Activated CD4-positive, alpha-beta memory T cell treated with anti-CD3 and anti-CD28 coated beads, Interleukin-2, amount 10 ng/mL, durations not matched to agents 7 days and 5 days (primary cell): ENCODE measurements at places on chromosomes 5 and 9.

DNA sequence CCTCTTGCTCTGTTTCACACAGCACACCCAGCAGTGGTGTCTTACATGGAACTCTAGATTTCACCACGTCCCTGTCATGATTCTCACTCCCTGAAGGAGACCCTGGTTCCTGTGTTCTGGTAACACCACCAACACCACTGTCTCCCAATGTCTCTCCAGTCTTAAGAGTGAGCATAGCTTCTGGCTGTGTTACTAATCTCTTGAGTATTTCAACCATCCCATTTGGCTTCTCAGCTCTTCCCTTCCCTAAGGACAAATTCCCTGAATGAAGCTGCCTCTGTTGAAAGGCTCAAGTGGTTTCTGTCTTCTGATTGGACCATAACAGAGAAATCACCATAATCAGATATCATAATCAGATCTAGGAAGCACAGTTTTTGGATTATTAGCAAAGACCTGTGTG lies 311.8 kb downstream of the DNAH5 start:
- H3K4me3 ChIP-seq: no peak overlapping the region
- H3K4me1 ChIP-seq: no peaks in the 10 kb centered on the region

DNA sequence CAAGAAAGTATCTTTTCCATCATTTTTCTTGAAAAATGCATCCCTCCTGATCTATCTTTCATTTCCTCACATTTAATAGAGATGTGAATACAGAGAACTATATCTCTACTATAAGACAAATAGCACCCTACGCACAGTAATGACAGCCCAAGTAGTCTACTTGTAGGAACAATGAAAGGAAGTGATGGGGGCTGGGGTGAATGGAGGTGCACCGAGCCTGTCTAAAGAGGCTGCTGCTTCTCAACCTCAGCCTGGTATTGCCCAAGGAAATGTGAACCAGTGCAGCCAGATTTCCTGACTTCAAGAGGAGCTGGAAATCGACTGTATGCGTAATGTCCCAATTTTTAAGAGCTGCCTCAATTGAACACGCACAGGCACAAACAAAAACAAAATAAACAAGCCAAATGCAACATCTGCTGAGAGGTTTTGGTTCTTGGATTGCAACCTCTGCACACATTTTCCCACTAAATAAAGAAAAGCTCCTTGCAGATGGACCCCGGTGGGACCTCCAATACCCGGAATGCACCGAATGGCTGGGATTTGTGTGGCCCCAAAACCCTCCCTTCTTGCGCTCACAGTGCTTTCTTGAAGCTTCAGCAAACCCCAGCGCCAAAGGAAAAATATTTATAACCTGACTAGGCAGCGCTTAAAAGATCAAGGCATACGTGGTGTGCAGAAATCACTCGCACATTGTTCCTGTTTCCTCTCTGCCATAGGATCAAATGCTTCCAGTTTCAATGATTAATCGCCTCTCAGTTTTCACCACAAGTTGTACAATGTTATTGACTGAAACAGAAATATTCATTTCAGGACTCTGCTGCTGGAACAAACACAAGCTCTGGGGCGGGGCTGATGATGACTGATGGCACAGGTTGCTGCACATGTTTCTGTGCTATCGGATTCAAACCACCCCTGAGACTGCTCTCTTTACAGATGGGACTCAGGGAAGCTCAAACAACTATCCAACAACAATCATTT lies 68.3 kb downstream of the KCNIP1 start:
- no peaks in the 10 kb centered on the region for H3K36me3 ChIP-seq
- DNase-seq: peak; percentile 52
- no peak overlapping the region for H3K27ac ChIP-seq
- no peak overlapping the region for H3K4me3 ChIP-seq
- peaks cover 19% of the 10 kb centered on the region for H3K4me1 ChIP-seq
- peaks cover 50% of the 10 kb centered on the region for H3K27me3 ChIP-seq

DNA sequence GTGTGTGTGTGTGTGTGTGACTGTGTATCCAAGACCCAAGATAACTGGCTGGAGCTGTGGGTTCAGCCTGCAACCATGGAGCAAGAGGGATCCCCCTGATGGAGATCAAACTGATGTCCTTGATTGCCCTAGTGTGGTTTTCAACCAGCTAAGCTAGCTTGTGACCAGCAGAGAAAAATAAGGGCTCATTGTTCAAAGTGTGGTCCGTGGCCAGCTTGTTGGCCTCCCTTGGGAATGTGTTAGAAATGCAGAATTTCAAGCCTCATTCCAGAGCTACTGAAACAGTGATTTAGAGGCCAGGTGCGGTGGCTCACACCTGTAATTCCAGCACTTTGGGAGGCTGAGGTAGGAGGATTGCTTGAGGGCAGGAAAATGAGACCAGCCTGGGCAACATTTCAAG lies 79.9 kb downstream of the ACER2 start:
- DNase-seq: no peak
- no peak overlapping the region for H3K4me3 ChIP-seq
- H3K27me3 ChIP-seq: no peaks in the 10 kb centered on the region
- no peaks in the 10 kb centered on the region for H3K36me3 ChIP-seq
- peaks cover 10% of the 10 kb centered on the region for H3K4me1 ChIP-seq

DNA sequence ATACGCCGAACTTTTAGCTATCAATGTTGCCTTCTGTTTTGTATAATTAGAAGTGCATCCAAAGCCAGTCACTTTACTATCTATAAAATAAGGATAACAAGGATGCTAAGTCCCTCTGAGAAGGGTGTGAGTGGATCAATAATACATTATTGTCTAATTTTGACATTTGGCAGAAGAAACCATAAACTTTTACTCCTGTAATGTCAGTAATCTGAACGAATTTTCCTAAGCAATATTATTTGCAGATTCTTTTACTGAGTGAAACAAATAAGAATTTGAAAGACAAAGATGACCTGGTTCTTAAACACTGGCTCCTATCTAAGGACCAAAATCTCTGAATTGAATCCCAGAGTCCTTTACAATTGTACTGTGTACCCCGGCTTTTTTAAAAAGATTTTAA lies 126.6 kb upstream of the TMEM161B start:
- no peak overlapping the region for H3K27ac ChIP-seq
- H3K4me3 ChIP-seq: no peak overlapping the region
- H3K27me3 ChIP-seq: peaks cover 5% of the 10 kb centered on the region
- no peaks in the 10 kb centered on the region for H3K4me1 ChIP-seq

GRCh38 chr5:94385767-94386166 lies 232.6 kb downstream of the KIAA0825 start:
- H3K4me3 ChIP-seq: no peak overlapping the region
- H3K36me3 ChIP-seq: no peaks in the 10 kb centered on the region
- peaks cover 14% of the 10 kb centered on the region for H3K4me1 ChIP-seq
- H3K27ac ChIP-seq: no peak overlapping the region
- no peak for DNase-seq
- no peaks in the 10 kb centered on the region for H3K27me3 ChIP-seq

DNA sequence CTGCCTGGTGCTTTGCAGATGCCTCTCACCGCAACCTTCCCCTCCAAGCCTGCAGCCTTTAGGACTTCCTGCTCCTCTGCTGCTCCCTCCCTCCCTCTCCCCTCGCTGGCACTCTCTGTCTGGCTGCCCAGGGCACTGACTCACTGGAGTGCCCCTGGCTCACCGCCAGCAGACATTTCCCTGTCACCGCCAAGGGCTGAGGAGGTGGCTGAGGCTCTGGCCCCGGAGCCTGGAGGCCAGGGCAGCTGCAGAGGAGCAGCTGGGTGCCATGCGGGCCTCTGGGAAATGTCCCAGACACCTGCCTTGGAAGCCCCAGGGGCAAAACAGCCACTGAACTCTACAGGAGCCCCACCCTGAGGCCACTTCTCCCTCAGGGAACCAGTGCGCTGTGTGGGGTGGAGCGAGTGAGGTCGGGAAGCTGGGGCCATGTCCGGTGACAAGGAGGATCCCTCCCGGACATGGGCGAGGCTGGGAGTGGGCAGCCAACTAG lies 53.4 kb downstream of the TENT4A start:
- peak; percentile 21 for DNase-seq
- H3K4me3 ChIP-seq: no peak overlapping the region
- no peak overlapping the region for H3K27ac ChIP-seq

- peaks cover 30% of the 10 kb centered on the region for H3K4me1 ChIP-seq
- peaks cover 3% of the 10 kb centered on the region for H3K36me3 ChIP-seq
- no peak overlapping the region for H3K27ac ChIP-seq
- no peak for DNase-seq
- no peaks in the 10 kb centered on the region for H3K27me3 ChIP-seq
These were observed 85.8 kb downstream of the GNAQ start for GRCh38 chr9:77945798-77946197.

GRCh38 chr9:121372239-121373010 lies 2.4 kb upstream of the STOM start:
- DNase-seq: no peak
- no peak overlapping the region for H3K27ac ChIP-seq
- H3K4me1 ChIP-seq: peaks cover 41% of the 10 kb centered on the region
- H3K27me3 ChIP-seq: no peaks in the 10 kb centered on the region

DNA sequence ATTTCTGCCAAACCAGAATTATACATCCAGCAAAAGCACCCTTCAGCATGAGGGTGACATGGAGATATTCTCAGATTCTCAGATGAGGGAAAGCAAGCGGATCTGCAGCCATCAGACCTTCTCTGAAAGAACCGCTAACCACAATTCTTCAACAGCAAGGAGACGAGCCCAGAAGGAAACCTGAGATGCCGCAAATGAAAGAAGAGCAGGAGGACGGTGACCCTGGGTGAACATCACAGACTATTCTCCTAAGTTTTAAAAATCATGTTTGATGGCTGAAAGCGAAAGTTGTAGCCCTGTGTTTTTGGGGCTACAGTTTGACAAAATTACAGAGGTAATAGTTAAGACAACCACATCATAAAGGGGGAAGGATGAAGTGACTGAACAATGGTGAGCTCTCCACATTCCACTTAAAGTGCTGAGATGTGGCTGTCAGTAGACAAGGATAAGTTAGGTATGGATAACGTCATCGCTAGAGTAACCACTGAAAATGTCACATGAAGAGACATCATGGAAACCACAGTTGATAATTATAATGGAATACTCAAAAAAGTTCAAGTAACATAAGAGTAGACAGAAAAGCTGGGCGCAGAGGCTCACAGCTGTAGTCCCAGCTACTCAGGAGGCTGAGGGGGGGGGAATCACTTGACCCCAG lies 31.5 kb upstream of the NSMF start:
- no peak overlapping the region for H3K4me3 ChIP-seq
- H3K4me1 ChIP-seq: peaks cover 13% of the 10 kb centered on the region

GRCh38 chr5:174065528-174066197 lies 20.2 kb downstream of the NSG2 start:
- H3K27ac ChIP-seq: no peak overlapping the region
- no peak for DNase-seq
- peaks cover 6% of the 10 kb centered on the region for H3K27me3 ChIP-seq

GRCh38 chr5:93782978-93783377 lies 41.6 kb upstream of the POU5F2 start:
- no peak overlapping the region for H3K4me3 ChIP-seq
- no peak for DNase-seq
- H3K36me3 ChIP-seq: no peaks in the 10 kb centered on the region
- no peaks in the 10 kb centered on the region for H3K27me3 ChIP-seq
- no peaks in the 10 kb centered on the region for H3K4me1 ChIP-seq
- H3K27ac ChIP-seq: no peak overlapping the region
